ENCODE measurements at places on chromosomes 1 and 21.

GRCh38 chr1:206803221-206803730 is 31.0 kb upstream of the IL10 start:
- DNase-seq, result peak; percentile 61

- no peak for DNase-seq
Observed at GRCh38 chr1:232650845-232651244, 20.9 kb upstream of the SIPA1L2 start.

- DNase-seq, result no peak
Observed at GRCh38 chr1:167738158-167738557, 16.4 kb downstream of the MPZL1 start.

DNA sequence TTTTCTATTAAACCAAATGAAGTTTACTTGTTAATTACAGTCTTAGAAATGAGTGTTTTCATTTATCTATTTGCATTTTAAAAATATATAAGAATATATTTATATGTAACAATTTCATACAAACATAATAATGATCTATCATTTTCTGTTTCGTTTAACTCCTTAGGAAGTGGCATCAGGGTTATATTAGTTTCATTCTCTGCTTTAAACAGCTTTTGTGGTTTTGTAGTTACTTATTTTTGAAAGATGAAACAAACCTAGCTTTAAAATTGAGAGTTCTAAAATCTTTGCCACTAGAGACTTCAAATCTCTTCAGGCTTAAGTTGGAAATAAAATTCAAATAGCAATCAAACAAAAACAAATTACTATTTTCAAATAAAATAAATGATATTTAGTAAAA is 2110.6 kb downstream of the MRPL39 start:
- DNase-seq, result no peak

- no peak for DNase-seq
Observed at GRCh38 chr1:116435806-116436610, 63.0 kb downstream of the ATP1A1 start.

DNA sequence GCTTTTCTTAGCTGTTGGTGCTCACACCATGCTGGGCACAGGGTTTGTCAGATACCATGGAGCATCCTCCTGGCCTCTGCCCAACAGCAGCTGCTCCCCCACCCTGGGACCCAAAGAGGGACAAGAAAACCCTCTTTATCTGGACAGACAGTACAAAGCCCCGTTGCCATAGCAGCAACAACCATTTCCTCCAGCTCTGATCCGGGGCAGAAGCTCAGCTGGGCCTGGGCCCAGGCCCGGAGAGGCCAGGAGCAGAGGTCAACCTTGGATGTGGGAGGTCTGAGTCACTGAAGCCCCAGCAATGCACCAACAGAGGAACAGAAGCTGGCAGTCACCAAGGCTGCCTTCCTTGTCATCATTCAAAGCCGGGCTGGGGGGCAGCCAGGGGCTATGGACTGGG is 228.4 kb upstream of the POU3F1 start:
- DNase-seq, result no peak

DNA sequence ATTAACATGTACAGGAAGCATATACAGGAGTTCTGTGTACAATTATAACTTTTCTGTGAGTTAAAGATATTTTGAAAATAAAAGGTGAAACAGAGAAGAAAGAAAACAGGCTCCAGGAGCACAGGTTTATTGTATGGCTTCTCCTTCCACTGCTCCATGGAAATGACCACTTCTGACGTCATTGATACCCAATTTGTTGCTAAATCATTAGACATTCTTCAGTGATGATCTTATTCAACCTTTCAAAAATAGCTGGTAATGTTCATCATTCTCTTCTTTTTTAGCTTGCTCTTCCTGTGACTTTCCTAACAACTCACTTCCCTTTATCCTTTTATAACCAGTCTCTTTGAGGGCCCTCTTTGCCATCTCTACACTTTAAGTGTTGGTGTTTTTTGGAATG is 77.8 kb downstream of the KCNK2 start:
- DNase-seq, result no peak

GRCh38 chr1:109765896-109766615 is 2.3 kb upstream of the EPS8L3 start:
- no peak for DNase-seq

DNA sequence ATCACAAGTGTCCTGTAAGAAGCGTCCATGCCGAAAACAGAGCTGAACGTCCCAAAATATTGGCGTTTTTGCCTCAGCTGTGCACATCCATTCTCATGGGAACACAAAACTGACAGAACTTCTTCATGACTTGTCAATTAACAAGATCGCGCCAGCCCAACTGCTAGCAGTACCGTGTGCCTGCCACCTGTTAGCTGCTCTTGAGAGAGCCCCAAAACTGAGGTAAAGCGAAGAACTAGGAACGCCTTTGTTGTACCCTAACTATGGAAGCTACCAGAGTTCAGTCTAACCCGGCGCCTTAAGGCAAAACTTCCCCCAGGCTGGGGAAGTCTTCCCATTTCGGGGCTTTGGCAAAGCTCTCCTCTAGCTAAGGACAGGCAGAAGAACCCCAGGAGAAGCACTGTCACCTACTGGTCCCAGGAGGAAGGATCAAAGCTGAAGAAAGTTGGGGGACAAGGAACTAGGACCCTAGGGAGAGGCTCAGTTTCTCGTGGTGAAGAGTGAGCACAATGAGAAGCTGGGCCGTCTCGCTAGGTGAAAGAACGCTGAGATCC is 719 bp downstream of the EYA3 start:
- no peak for DNase-seq
